ENCODE measurements at places on chromosomes 11 and 22.

DNA sequence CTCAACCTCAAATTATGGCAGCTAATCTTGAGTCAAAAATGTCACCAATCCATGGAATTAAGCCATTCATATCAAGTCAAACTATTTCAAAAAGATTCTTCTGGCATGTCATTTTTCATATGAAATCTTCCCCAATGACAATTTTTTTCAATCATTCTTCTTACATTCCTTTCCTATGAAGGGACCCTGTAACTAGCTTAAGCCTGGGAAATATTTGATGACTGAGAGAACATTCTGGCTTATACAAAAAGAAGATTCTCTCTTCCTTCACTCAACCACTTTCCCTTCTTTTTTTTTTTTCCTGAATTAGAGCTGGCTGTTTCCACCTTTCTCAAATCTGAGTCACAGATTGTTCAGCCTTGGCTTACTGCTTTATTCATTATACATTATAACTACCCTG lies 903.7 kb downstream of the FAM181B start:
- DNase-seq, result no peak

DNA sequence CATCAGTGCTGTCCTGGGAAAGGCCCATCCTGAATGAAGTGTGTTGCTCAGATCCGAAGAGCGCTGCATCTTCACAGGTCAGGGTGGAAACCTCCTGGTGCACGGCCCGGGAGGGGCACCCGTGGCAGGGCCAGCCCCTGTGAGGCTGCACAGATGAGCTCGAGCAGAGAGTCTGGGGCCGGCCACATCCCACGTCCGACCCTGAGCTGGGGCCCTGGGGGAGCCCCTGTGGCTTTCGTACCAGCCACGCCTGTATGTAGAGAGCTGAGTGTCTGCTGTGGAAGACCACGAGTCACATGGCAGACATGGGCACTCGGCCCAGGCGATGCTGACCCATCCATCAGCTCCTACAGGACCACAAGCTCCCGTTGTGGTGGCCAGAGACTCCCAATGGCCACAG lies 24.9 kb upstream of the SEPTIN5 start:
- no peak for DNase-seq

GRCh38 chr11:21807350-21807749 lies 385.5 kb upstream of the ANO5 start:
- DNase-seq, result no peak

DNA sequence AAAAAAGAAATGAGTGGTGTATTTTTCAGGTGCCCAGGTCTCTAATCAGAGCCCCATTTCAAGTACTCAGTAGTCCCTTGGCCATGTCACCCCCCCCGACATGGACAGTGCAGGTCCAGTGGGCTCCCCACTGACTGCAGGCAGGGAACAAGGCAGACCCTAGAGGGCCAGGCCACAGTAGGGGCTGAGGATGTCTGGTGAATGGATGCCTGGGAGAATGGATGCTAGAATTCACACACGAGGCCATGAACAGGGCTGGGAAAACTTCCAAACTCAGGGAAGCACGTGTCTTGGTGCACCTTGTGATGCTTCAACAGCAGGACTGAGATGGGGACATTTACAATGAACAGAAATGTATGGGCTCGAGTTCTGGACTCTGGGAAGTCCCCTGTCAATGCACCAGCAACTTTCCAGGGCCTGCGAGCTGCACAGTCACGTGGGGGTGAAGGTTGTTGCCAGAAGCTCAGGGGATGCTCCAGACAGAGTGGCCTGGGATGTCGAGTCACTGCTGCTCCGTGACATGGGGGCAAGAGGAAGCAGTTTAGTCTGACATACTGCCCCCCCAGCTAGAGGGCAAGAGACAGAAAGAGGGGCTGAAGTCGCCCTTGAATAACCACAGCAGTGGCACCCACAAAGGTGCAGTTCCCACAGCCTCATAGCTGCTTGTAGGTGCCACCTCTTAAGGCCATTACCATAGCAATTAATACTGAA lies 3.1 kb downstream of the APOBEC3G start:
- DNase-seq, result no peak

DNA sequence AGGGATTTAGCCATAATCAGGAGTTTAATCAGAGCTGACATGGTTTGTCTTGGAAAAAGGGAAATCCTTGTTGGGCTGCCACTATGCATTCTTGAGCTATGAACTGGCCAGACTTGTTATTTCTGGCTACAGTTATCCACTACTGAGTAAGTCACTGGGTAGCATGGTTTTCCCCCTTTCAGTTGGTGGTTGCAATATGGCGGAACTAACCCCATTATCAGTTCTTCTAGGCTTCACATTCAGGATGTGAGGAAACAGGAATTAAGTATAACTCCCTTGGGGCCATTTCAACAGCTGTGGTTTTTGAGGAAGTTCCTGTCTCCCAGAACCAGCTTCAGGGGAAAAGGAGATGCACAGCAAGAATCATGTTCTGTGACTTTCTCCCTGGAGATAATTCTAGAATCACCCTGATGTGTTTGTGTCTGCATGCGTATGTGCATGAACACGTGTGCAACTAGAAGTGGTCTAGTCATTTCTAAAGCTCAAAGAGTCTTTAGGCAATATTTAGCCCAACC lies 103.0 kb upstream of the CD44 start:
- peak; percentile 94 for DNase-seq

DNA sequence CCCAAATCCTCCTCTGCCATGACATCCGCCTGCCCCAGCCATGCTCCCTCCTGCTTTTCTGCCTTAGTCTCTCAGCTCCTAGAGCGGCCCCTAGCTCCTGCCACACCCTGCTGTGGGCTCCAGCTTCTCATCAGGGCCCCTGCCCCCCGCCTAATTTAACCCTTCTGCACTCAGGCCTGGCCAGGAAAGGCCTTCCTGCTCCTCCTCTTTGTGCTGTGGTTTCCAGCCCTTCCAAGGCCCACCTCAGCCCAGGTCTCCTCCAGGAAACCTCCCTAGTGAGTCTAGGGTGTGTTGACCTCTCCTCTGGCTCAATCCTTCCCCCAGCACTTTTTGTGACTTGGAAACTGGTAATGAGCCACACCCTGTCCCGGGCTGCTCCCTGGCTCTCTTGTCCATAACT lies 11.3 kb downstream of the PTPN5 start:
- no peak for DNase-seq

GRCh38 chr11:10293423-10294289 lies at the start of gene SBF2:
SBF2 (minus strand) TSS chr11:10294219; CDS start chr11:10294069, 150 bp downstream.
- DNase-seq, result peak; percentile 96

DNA sequence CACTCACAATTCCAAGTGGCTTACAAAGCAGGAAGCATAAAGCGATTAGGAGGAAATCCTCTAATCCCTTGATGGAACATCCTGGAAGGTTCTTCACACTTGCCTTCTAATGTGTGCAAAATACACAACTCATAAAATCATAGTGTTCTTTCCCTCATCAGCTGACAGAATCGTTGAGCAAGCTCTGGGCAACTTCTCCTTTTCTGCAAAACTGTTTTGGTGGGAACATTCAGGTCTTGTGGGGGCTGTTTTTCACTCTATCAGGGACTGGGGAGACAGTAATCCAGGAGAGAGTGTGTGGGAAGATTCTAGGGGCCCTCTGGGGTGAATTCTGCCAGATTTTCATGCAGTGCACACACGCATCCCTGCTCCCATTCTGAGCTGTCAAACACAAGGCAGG lies 53.2 kb downstream of the IRAG1 start:
- no peak for DNase-seq

DNA sequence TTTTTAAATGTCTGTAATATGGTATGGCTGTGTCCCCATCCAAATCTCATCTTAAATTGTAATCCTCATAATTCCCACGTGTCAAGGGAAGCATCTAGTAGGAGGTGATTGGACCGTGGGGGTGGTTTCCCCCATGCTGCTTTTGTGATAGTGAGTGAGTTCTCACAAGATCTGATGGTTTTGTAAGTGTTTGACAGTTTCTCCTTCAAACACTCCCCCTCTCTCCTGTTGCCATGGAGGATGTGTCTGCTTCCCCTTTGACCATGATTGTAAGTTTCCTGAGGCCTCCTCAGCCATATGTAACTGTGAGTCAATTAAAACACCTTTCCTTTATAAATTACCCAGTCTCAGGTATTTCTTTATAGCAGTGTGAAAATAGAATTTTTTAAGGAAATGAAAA lies 31.1 kb upstream of the CD44 start:
- DNase-seq, result no peak

- no peak for DNase-seq
Observed at GRCh38 chr11:17462940-17463339, 13.7 kb downstream of the ABCC8 start.

- no peak for DNase-seq
Observed at GRCh38 chr11:73998846-73999575, 9.9 kb downstream of the UCP3 start.

- no peak for DNase-seq
Observed at GRCh38 chr11:28110821-28111200, 2.6 kb downstream of the METTL15 start.

DNA sequence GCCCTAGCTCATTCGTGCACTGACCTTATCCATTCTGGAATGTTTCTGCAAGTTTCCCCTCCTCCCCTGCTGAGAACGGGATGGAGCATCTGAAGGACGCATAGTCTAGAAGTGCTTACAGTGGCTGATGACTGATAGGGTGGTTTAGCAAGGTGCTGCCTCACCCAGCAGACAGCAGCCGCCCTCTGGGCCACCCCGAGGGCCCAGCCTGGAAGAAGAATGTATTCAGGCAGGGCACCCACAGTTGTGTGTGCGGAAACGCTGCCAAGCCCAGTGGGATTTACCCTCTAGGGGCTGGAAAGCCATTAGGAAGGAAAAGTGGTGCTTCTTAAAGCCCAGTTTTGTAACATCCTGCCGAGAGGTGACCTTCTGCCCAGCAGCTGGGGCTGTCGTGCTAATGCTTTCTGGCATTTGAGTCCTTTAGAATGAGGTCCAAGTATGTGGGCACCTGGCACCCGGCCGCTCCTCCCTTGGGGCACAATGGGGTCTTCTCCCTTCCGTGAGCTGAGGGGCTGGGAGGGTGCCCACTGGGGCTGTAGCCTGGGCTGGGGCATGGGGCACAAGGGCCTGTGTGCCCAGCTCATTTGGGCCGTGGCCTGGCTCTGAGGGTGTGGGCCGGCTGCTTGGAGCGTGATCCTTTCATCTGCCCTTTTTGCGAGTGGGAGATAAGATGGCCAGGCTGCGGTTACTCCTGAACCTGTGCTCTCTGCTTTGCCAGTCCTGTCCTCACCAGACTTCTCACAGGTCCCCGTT lies 14.4 kb downstream of the FBLN1 start:
- DNase-seq, result peak; percentile 62

- no peak for DNase-seq
Observed at GRCh38 chr22:28015676-28016601, 96.9 kb upstream of the PITPNB start.

- DNase-seq, result peak; percentile 45
Observed at GRCh38 chr11:128359515-128359914, 227.8 kb downstream of the ETS1 start.

DNA sequence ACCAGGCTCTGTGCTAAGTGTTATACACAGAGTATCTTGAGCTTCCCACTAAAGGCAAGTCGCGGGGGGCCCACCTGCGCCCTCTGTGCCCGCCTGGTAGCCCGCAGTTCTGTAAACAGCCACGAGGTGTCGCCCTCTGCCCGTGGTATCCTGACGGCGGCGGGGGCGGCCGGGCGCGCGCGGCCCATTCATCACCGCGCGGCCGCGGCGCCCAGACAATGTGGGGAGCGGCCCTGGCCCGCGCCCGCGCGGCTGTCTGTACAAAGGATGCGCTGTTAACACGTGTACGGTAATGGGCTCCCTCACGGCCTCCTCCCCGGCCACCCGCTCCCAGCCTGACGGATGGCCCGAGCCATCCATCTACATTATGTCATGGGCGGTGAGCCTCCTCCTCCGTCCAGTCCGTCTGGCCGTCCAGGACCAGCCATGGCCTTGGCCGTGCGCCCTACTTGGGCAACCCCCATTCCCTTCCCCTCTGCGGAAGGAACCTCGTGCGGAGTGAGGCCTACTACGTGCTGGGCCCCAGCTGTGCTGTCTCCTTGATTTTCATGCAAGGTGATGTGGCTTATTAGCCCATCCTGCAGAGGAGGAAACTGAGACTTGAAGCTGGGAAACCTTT lies 99.4 kb downstream of the MIAT start:
- peak; percentile 36 for DNase-seq

DNA sequence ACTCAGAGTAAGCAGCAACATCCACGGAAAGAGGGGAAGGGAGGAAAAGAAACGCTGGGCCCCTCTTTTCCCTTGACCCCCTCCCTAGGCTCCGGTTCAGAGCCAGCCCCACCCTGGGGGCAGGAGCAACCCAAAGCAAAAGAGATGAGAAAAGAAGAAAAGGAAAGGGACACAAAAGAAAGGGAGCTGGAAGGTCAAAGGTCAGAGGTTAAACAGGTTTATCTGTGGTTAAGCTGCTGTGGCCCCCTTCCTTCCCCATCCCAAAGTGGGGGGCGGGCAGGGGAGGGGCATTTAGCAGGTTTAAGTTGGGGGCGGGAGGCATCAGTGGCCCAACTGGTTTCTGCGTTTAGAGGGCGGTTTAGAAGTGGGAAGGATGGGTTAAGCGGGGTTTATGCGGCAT lies 35.6 kb downstream of the SLC22A12 start:
- DNase-seq, result no peak

DNA sequence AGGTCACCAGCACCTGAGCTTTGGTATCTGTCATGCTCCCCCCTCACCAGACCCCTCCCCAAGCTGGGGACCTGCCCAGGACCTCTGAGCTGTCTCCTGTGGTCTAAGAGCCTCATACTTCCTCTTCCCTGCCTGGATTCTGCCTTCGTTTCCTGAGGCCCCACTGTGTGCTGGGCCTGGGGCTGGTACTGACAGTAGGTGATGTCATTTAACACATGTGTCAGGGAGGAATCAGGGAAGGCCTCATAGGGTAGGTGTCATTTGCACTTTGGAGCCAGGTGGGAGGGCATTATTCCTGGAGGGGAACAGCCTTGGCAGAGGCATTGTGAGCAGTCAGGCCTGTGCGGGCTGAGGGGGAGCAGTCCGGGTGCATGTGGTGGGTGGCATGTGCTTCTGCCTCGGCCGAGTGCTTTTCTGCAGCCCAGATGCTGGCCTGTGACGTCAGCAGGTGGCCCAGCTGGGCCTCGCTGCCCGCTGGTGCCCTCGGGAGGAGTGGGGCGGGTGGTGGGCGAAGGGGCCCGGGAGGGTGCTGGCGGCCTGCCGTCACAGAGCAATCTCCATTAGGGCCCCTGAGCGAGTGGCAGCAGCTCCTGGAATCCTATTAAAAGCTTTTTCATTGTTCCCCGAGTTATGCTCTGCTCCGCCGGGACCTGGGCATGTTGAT lies 9.1 kb downstream of the FLRT1 start:
- no peak for DNase-seq

DNA sequence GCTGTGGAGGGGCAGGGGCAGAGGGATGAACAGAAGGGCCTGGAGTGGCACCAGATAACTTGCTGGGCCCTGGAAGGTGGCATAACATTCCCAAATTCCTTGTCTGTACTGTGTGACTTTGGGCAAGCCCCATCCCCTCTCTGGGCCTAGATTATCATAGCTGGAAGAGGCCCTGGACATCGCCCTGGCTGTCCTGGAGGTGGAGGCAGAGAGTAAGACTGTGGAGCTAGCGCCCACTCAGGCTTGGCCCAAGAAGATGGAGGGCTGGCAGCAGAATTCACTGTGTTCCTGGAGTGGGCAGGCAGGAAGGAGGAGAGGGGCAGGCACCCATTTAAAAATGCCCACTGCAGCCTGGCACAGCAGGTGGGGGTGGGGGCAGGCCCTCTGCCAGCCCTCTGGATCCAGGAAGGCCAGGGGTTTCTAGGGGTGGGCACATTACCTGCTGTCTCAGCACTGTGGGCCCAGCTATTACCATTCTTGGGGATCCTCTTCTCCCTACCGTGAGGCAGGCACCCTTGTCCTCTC lies 22.6 kb downstream of the ARHGEF17 start:
- peak; percentile 61 for DNase-seq

- no peak for DNase-seq
Observed at GRCh38 chr11:21949763-21950413, 243.0 kb upstream of the ANO5 start.

- DNase-seq, result peak; percentile 16
Observed at GRCh38 chr22:37195921-37196320, 7.9 kb upstream of the C1QTNF6 start.
